ENCODE measurements at places on chromosomes 11 and 22.

DNA sequence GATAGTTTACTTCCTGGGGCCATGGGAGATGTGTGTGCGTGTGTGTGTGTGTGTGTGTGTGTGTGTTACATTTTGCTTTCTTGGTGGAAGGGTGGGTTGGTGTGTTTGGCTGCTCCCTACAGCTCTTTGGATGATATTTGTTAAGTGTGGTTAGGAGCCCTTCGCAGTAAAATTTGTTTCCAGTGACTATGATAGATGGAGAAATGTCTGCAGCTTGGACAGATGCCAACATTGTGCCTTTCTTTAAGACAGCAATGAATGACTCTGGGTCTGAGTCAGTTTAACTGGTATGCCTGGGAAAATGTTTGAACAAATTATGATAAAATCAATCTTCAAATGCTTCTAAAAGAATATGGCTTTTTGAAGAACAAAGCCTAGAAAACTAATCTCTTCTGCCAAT lies 102.7 kb upstream of the TRPC6 start:
- DNase-seq: no peak

GRCh38 chr22:28208036-28208435 lies 289.0 kb upstream of the PITPNB start:
- no peak for DNase-seq

GRCh38 chr11:80009081-80009480 lies 568.3 kb upstream of the TENM4 start:
- no peak for DNase-seq

DNA sequence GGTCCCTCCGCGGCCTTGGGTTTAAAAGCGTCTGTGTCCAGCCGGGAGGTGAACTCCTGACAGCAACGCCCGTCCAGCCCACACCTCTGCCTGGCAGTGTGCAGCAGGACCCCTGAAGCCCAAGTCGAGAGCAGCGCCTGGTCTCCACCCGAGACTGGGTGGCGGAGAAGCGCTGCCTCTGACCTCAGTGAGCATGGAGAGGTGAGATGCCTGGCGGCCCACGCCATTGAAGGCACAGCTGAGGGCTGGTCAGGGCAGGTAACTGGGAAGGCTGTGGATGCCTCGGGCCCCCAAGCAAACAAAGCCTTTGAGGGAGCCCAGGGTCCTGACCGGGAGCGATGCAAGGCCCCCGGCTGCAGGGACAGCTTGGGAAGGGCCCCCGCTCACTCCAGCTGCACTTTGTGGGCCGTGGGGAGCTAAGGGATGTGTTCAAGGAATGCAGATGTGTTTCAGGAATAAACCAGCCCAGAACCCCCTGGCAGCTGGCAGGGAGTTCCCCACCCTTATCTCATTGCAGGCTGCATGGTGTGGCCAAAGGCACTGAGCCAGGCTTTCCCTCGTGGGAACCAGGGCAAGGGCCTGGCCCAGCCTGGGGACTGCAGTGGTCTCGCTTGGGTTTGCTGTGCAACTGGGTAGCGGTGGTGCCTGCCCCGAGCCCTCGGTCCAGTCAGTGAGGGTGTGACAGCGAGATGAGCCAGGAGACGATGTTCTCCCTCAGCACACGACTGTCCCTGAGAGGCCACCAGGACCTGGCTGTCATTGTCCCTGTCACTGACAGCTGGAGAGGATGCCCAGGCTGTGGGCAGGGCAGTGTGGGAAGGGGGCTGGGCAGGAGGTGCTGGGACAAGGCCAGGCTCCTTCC lies 92.5 kb downstream of the WNT7B start:
- no peak for DNase-seq

DNA sequence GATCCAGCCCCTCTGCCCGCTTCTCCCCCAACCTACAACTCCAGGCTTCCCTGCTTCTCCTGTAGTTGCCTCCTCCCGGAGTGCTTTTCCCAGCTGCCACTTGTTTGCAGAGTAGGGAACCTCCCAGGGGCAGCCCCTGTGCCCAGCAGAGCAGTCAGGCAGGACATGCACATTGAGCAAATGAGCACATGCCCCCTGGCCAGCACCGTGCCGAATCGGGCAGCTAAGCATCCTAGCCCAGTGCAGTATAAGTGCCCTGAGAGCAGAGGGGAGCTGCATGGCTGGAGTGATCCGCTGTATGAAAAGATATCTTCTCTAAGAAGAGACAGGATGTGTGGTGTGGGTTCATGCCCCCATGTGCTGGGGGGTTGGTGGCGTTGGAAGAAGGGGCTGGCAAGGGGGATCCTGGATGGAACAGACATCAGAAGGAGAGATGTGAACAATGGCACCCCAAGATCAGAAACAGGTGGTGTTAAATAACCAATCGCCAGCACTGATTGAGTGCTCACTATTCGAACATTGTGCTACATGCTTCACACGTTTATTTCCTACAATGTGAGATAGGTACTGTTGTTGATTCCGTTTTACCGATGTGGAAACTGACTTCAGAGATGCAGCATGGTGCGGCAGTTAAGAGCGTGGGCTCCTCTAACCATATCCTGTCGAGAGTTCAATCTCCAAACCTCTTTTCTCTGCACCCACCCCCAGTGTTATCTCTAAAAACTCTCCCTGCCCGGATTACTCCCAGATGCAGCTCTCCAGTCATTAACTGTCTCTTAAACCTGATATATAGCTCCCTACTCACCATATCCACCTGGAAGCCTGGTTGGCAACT lies 1.2 kb downstream of the AIP start:
- no peak for DNase-seq

DNA sequence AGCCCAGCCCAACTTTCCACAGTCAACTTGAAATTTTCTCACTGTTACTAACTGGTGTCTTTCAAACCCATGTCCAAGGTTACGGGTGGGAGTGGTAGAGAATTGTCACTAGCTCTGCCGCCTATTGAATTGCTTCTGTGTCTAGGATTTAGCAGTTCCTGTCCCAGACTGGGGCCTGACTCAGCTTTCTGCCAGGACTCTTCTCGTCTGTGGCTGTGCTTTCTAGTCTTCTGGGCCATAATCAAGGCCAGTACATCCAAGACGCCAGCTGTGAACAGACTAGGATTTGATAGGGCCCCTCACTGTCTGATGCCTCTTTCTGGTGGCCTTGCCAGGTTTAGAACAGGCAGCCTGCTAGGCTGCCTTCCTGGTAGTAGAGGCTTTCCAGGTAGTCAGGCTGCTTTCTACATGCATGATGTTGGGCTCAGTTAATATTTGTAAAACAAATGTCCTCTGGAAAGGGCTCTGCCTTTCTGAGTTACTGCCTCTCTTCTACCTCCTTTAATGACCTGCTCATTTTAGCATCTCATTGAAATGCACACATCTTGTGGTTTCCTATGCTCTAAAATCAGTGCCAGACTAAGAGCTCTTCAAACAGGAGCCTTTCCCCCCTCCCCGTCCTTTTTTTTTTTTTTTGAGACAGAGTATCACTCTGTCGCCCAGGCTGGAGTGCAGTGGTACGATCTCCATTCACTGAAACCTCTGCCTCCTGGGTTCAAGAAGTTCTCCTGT lies 13.1 kb upstream of the HIKESHI start:
- DNase-seq: no peak

DNA sequence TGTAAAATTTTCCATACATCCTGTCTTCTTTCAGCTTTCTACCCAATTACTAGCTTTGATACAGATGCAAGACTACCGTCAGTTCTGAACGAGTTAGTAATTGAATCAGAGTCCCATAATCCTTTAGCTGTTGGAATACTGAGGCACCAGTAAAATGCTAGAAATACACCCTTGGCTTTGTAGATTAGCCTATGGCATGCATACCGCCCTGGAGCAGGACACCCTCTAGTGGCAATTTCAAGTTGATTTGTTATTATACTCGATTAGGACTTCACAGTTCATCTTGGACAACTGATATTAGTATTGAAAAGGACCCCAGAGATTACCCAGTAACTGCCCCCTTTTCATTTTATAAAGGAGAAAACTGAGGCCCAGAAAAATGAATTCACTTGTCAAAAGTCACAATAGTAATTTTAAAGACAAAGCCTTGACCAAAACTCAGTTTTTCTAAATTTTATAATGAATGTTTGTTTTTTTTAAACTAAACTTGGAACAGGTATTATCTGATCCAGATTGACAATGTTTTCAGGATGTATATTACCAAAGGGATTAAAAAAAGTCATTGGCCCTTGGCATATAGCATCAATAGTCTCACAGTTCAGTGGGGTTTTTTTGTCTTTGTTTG lies 72.6 kb downstream of the HIPK3 start:
- peak; percentile 66 for DNase-seq

- DNase-seq: no peak
Observed at GRCh38 chr22:35631597-35631996, 14.5 kb upstream of the MB start.

DNA sequence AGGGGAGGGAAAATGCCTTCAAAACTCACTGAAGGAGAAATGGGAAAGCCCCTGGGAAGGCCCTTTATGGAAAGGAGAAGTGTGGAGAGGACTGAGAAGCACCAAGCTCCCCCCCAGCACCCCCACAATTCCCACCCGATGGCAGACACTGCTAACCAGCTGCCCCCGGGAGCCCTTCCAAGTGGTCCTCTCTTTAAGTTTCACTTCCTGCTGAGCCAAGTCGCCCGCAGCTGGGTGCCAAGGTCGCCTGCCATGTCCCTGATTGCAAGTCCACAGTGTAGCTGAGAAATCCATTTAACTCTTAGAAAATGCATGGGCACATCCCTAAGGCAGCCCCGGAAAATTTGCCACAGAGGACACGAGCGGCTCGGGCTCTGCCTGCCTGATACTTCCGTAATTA lies 68.2 kb downstream of the GALNT18 start:
- no peak for DNase-seq

DNA sequence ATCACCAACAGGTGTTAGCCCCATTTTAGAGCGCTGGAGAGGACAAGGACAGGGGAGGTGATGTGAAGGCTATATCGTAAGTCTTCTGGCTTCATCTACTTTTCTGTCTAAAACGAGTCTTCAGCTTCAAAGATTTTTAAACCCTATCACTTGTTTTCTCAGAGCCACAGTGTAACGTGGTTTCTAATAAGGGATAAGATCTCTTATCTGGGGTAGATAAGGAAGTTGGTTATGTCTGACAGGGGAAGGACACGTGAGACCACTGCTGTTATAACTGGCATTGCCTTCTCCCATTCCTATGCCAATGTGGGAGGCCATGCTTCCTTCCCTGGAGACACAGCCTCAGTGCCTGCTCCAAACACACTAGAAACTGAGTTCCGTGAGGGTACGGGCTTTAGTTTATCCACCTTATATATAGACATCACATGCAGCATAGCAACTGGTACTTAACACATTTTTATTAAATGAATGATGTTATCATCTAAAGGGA lies 39.3 kb downstream of the LARGE2 start:
- no peak for DNase-seq

DNA sequence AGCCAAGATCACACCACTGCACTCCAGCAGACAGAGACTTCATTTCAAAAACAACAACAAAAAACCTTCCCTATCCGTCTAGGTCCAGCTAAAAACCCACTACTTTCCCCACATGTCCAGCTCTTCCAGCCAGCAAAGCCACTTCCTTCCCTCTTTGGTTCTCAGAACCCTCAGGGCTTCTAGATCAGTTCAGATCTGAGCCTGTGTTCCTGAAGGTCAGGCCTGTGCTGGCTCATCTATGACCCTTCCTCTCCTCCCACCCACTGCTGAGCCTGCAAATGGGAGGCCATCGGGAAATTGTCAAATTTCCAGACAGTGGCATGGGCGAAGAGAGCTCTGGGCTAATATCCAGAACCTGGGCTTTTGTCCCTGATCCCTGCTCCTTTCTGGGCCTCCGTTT lies 37.8 kb downstream of the SLCO2B1 start:
- DNase-seq: no peak

GRCh38 chr11:65779919-65780769 lies 632 bp downstream of the AP5B1 start:
- peak; percentile 85 for DNase-seq

DNA sequence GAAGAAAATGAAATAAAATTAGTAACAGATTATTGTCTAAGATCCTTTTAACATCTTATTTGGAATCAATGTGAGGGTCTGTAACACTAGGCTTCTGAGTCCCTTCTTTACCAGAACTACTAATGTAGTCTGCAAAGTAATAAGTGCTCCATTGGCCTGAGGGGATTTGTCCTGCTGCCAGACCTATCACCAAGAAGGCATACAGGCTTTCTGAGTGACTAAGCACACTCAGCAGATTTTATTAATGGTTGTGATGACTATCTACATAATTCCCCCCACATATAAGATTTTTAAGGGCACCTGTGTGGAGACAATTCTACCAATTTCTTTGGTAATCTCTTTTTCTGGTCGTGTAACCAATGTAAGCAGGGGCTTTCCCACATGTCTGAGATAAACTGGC lies 365.0 kb upstream of the FAT3 start:
- DNase-seq: no peak

DNA sequence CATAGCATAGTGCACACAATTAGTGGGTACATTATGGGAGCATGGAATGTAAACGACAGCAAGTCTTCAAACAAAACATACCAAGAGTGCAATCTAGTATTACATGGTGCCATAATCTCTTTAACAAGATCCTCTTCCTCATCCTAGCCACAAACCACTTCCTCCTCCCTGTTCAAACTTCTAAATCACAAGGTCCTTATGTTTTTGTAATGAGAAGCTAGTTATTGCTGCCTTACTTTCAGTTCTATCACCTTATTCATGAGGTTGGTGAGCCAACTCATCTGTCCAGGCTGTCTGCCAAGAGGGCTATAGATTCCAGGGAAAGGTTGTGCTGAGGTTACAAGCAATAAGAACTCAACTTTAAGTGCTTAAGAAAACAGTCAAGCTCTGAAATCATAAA lies 195.4 kb upstream of the ARHGAP20 start:
- peak; percentile 63 for DNase-seq

DNA sequence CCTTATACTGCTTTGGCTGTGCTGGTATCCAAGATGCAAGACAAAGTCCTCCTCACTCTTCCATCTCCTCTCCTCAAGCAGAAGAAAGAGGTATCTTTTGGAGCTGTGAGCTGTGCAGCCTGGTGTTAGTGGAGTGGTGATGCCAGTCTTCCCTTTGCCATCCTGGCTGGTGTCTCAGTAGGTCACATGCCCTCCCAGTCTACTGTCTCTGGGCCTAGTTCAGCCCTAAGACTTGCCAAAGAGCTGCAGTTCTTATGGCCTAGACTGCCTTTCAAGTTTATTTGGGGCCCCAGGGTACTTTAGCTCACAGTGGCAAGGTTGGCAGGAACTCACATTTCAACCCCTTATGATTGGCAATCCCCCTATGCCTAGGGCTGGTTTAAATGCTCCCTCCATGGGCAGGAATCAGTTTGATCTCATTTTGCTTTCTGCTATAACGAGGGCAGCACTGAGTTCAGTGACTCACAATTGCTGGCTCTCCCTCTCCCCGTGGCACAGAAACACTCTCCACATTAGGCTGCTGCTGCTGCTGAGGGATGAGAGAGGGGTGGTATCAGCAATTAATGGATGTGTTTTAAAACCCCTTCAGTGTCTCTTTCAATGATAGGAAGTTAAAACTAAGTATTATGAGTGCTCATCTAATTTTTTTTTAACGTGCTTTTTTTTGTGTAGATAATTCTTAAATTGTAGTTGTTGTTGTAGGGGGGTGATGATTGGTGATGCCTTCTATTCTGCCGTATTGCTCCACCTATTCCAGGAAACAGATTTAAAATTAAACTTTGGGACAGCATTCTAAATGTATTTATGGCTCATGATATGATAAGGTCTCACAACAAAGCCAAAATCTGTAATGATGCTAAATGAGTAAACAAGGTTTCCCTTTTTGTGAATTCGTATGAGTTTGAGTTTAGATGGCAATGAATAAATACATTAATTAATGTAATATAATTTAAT lies 1295.0 kb downstream of the JRKL start:
- no peak for DNase-seq
